ENCODE measurements at places on chromosomes 7 and 10.

GRCh38 chr7:82726038-82726800 is 282.6 kb upstream of the CACNA2D1 start:
- no peak for DNase-seq

DNA sequence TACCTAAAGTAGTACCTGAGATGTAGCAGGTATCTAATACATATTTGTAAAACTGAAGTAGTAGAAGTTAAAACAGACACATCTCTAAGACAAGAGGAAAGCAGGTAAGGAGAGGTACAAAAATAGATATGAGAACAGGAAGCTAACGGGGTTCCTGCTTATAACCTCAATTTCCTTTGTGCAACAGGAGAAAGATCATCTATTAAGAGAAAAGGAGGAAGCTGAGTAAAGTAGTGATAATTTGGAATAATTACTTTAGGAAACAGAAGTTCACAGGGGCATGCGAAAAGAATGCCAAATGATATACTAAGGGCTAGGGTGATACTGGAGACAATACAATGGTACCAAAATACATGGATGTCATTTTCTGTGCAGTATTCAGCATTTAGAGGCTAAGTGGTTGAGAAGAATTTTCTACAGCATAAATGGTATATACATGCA is 108.7 kb downstream of the NRBF2 start:
- no peak for DNase-seq

- DNase-seq = no peak
These were observed 241.3 kb upstream of the LRRTM3 start for GRCh38 chr10:66684581-66684980.

DNA sequence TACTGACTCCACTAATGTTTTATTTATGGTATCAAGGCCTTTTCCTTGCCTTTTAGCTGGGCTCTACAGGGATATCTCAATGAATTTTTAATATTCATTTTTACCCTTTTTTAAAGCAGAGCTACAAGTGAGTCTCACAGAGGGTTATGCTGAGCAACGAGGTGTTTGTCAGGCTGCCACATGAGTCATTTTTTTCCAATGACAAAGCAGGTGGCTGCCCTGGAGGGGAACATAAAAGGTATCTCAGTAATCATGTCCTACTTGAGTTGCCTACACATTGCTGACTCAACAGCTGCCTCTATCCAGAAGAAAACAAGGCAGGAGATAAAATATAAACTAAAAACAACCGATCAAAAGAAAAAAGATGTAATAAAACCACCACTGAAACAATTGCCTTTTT is 1004.9 kb upstream of the POT1 start:
- no peak for DNase-seq

DNA sequence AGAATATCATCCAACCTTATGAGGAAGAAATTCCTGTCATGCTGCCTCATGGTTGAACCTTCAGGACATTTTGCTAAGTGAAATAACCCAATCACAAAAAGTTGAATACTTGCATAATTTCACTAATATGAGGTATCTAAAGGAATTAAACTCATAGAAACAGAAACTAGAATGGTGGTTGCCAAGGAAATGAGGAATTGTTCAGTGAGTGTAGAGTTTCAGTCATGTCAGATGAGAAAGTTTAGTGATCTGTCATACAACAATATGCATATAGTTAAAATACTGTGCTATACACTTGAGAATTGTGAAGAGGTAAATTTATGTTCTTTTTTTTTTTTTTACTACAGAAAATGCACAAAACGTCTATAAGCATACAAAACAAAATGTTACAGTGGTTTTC is 60.7 kb downstream of the R3HCC1L start:
- no peak for DNase-seq

DNA sequence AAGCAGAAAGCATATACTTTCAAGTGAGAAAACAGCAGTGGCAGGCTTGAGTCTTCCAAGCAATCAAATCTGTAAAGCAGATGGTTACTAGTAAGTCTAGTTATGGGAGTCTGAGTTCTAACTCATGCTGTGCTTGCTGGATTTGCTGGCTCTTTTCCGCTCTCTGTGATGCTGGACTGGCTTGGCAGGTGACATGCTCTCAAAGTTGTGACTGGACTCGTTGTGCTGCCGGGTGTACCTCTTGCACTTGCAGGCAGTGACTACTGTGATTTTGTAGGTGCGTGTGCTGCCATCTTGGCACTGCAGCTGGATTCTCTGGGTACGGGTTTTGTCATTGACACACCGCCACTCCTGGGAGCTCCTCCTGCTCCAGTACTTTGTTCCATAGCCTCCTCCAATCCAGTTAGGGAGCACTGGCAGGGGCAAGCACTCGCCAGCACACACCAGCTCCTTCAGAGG is 3.1 kb downstream of the SOSTDC1 start:
- no peak for DNase-seq

DNA sequence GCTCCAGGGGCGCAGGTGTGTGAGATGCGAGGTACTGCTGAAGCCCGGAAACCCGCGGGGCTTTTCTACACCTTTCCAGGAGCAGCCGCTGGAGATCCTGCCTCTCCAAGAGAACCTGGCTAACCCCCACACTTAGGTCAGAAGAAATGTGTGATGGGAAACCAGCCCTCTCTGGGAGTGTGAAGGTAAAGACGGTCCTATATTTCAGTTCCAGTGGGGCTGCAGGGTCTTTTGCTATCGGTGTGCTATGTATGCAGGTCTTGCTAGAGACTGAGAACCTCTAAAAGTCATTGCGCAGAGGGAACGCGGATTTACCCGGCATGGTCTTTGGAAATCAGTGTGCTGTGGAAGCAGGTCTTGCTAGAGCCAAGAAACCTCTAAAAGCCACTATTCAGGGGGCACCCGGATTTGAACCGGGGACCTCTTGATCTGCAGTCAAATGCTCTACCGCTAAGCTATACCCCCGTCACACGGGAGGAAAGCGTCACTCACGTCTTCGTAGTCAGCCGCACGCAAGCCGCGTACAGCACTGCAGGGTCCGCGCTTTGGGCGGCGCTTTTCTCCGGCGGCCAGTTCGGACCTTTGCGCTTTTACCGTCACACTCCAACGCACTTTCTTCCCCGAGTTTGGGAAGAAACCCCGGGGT is 46.0 kb downstream of the ZNF777 start:
- peak; percentile 47 for DNase-seq

GRCh38 chr7:113731571-113731970 is 187.2 kb downstream of the PPP1R3A start:
- DNase-seq = no peak

DNA sequence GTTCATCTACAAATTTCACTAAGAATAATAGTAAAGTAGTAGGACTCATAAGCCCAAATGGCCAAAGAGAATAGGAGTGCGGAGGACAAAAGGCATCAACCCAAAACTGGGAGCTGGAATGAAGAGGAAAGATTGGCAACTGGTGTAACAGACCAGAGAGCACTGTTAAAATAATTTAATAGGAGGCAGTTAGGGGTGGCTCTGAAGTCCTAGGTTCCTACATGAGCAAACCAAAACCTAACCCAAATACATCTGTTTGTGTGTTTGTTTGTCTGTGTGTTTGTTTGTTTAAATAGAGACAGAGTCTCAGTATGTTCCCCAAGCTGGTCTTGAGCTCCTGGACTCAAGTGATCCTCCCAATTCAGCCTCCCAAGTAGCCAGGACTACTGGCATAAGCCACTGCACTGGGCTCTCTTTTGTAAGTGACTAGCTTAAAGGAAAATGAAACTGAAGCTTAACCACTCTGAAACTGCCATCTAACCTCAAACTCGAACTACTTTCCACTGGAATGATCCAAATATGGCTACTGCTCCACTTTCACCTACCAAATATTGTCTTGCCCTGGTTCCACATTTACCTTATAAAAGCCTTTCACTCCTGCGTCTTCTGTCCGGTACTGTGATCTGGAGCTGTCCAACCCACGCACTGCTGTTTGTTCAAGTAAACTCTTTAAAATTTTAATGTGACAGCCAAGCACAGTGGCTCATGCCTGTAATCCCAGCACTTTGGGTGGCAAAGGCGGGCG is 94.9 kb downstream of the AKR1D1 start:
- DNase-seq = no peak

DNA sequence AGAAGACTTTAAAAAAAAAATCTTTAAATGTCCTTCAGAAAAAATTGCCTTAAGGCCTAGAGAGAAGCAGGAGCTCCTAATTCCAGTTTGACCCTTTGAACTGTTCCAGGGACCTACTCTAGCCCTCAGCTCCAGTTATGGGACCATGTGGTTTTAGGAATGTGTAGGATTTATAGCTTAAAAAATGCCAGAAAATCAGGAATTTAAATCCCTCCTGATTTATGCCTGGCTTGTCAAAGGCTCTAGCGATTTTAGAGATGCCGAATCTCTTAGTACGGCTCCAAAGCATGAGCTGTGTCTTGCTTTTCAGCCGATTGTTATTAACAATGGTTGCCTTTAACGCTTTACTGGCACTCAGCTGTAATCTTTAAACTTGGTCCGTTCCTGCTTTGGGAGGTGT is 130.6 kb upstream of the NPVF start:
- no peak for DNase-seq

- no peak for DNase-seq
These were observed 176.0 kb downstream of the SKAP2 start for GRCh38 chr7:26688388-26688787.

GRCh38 chr7:76278540-76278939 is 23.9 kb upstream of the HSPB1 start:
- DNase-seq = no peak

- no peak for DNase-seq
These were observed 21.6 kb downstream of the TES start for GRCh38 chr7:116231949-116232348.

- DNase-seq = no peak
These were observed 168.4 kb downstream of the BTAF1 start for GRCh38 chr10:92091965-92092364.

DNA sequence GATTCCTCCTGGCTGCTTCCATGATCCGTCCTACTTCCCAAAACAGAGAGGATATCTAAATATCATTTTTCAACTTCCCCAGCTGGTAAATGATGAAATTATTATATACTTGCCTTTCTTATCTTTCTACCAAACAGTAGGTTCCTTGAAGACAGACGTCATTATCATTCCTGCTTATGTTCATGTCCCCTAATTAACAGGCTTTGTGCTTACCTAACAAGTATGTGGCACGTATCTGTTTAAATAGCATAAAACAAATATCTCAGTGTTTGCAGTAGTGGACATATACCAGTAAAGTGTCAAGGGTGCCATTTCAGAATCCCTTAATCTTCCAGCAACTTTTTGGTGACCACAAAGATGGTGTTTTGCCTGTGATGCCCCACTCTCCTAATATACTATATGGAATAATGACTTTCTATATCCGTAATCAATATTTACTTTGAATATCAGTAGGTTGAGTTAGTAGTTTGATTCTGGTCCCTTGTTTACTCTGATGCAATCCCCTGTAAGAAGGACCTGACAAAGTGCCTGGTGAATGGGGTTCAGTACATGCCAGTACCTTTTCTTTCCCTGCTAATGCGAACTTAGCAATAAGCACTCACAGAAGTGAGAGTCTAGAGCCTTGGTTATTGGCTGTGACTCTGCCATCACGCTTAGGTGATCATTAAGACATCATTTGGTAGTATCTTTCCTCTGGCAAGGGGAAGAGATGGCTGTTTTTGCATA is 124.4 kb downstream of the ITIH5 start:
- DNase-seq = no peak
